ENCODE measurements at places on chromosomes 1 and 21.

DNA sequence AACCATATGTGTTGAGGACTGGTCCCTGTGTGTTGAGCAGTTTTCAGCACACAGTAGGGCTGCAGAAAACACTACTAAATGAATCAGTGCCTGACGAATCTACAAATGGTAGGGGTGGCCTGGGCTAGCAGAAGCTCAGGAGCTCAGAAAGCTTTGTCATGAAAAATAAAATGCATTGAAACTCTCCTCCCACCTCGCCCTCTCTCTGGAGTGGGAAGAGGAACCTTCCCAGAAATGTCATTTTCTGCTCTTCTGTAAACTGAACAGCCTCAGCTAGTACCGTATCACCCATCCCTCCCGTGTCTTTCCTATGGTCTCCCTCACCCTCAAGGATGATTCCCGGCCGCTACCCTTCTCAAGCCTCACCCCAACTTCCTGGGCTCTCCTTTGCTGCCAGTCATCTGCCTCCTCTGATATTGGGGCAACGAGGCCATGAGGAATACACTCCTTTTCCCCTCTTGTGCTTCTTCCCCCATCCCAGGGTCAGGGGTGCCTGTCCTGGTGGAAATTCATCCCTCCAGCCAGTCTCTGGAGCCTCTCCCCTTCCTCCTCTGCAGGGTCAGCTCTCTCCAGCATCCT is 734.5 kb downstream of the PTPRU start:
- DNase-seq = no peak

GRCh38 chr1:236837897-236838296 is 42.8 kb downstream of the MTR start:
- DNase-seq = no peak

DNA sequence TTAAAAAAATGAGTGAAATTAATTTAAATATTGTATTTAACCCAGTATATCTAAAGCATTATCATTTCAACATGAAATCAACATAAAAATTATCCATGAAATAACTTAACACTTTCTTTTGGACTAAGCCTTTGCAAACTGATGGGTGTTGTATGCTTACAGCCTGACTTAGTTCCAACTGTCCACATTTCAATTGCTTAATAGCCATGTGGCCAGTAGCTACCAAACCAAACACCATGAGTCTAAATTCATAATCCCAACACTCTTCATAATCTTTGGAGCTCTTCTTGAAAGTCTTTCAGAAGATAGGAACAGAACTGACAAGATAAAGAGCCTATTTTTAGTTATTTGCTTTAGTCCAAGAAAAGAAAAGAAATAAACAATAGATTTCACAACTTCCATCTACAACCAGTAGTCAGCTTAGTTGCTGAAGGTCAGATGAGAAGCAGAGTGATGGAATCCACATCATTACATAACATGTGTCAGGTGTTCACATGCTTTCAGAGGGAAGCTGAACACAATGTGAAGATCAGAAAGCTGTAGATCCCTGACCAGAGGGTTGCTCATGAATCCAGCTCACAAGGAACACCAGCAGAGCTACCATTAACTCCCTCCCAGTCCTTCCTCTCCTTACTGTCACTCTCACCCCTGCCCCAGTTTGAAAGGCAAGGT is 144.0 kb upstream of the ZNF648 start:
- DNase-seq = no peak

DNA sequence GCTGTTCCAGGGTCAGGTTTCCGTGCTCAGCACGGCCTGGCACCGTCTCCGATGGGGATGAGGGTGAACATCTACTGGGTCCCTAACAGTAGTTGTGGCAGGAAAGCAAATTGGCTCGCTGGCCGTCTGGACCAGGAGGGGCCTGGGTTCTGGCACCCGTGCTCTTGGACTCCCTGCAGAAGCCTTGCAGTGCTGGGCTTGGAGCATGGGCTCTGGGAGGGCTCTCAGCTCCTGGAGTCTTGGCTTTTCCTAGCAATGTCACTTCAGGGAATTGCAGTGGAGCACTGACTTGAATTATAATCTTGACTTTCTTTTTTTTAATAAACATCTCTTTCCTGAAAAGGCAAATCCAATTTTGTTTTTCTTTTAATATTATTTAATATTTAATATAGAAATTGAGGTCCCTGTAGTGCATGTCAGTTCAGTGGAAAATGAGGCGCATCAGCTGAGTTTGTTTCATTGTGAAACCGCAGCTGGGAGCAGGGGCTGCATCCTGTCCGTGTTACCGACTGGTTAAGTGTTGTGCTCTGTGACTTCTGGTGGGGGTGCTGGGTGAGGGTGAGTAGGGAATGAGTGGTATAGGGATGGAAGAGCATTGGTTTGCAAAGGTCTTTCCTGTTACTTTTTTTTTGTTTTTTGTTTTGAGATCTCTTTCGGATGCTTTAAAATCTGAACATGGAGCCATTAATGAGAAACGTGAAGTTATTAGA is 64.1 kb downstream of the PEX14 start:
- no peak for DNase-seq

DNA sequence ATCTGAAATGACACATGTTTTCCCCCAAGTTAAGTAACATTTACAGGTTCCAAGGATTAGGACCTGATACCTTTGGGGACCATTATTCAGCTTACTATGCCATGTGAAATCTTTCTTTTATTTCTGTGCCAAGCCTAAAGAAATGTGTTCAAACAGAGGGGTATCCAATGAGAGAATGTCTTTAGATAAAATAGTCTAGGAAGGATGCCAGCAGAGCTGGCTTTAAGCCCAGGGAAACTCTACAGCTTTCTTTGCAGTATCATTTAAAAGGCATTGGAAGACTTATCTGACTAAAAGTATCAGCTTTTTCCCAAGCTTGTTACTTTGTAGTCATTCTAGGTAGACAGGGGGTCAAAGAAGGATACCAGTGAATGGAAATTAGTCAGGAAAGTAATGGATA is 860.4 kb downstream of the PLA2G4A start:
- DNase-seq = no peak
